NCI-H1105 (cell line): ENCODE measurements at places on chromosomes 2 and 18.

- no peak for DNase-seq
Observed at GRCh38 chr2:202941771-202942170, 29.7 kb downstream of the CARF start.

- DNase-seq: no peak
Observed at GRCh38 chr18:79512461-79513380, 117.0 kb downstream of the NFATC1 start.

DNA sequence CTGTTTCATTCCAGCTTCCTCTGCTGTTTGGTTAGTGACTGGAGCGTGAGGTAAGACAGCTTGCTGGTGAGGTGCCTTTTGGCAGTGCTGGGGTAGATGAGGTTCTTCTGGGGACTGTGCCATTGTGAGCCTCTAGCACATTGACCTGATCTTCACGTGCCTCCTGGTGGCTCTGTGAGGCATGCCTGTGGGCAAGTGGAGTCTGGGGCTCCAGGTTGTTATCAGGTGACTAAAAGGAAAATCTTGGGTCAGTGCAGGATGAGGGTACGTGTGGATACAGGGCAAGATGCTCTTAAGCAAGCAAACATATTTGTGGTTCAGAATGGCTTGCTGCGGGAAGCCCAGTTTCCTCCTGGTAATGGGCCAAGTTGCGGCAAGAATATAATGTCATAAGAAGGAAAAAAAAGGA, 75.4 kb downstream of the FHOD3 start:
- DNase-seq: no peak

DNA sequence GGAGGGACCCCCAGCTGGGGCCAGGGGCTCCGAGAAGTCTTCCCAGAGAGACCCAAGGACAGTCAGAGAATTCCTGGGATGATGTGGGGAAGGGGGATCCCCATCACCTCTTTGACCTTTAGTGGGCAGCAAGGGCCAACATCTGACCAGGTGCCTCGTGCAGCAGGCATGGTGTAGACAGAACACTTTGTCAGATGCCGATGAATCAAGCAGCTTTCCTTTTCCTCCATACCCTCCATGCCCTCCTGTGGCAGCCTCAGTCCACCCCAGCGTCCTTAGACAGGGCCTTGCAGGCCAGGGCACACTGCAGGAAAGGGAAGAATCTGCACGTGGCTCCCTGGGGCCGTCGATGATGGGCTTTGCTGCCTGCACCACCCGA, 26.3 kb downstream of the GPR55 start:
- no peak for DNase-seq

- DNase-seq: peak; percentile 50
Observed at GRCh38 chr2:150485871-150486538, 1.5 kb downstream of the RND3 start.

DNA sequence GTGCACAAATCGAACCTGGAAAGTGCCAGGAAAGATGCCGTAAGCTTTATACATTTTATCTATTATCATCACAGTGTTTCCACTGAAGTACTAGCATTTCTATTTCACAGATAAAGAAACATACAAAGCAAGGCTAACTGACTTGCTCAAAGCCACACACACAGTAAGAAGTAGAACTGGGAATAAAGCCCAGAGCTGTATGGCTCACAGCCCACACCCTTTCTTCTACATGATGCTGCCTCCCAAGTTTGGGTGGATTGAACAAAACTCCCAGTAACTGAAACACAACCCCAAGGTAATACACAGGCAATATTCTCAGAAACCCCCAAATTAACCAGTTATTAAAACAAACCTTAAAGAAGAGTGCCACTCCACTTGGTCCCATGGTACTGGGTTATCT, 11.2 kb downstream of the SAP130 start:
- no peak for DNase-seq

DNA sequence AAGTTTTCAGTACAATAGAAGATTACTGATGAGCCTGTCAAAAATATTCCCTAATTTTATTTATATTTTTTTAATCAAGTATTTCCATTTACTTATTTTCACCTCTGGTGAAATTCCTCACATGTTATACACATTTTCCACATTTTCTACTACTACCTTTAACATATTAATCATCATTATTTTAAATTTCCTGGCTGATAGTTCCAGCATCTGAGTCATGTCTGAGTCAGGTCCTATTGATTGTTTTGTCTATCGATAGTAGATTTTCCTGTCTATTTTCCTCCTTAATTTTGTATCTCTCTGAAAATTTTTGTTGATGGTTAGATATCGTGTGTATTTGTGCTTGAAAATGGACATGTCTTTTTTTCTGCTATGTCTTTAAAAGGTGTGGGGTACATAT, 211.8 kb upstream of the DSEL start:
- no peak for DNase-seq

- no peak for DNase-seq
Observed at GRCh38 chr18:62998443-62998842, 283.1 kb downstream of the PHLPP1 start.

DNA sequence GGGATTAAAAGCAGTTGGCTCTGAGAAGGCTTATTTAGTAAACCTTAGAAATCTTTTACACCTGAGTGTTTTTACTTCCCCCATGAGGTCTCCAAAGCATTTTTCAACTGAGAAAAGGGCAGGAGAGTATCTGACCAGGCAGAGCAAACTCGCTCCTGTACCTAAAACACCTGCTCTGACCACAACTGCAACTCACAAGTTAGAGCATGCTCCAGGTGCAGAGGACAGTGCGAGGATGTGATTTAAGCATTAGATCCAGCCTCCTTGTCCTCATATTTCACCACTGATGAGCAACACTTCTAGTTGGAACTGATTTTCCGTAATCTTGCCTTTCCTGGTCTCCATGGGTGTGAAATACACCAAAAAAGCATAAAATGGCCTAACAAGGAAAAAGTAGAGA, 34.5 kb upstream of the TBC1D8 start:
- no peak for DNase-seq

GRCh38 chr18:57062844-57063243, 84.0 kb upstream of the BOD1L2 start:
- no peak for DNase-seq

DNA sequence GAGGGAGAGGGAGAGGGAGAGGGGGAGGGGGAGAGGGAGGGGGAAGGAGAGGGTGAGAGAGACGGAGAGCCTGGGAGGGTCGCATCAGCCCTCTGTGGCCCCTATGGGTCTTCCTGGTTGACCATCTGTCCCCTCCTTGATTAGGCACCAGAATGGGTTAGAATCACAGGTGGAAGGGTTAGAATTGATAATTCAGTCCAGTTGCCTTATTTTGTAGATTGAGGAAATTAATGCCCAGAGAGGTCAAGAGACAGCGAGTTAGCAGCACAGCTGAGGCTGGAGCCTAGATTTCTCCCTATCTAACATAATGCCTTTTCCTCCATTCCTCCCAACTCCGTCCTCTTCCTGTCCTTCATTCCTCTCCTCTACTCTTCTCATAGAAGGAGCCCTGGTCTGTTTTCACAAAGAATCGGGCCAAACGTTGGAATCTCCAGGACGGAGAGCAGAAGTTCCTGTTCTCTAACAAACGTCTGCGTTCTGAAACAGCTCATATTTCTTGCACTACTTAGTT, 338 bp upstream of the THUMPD2 start:
- DNase-seq: no peak

- DNase-seq: no peak
Observed at GRCh38 chr2:18643326-18644114, 54.2 kb upstream of the NT5C1B start.

DNA sequence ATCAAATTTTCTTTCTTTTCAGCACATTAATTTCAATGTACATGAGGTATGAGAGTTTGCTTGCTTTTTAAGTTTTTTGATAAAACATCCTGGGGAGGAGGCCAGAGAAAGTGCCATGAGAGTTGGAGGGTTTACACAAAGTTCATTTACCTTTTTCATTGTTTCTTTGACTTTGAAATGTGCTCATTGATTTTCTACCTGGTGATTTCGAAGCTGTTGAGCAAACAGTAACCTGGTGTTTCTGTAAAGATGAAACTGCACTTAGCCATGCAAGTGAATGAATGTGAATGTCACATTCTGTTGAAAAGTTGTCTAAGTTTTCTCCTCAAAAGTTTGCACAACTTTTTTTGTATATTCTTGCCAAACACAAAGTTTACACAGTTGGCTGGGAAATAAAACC, 797.0 kb downstream of the METTL4 start:
- DNase-seq: no peak

- no peak for DNase-seq
Observed at GRCh38 chr2:67057901-67058703, 339.0 kb upstream of the ETAA1 start.

GRCh38 chr2:112957511-112957910, 20.3 kb upstream of the IL36G start:
- DNase-seq: no peak

GRCh38 chr2:217836901-217837491, 165.8 kb downstream of the TNS1 start:
- DNase-seq: no peak

- DNase-seq: no peak
Observed at GRCh38 chr2:157271590-157272203, 14.2 kb downstream of the GALNT5 start.
